ENCODE measurements at places on chromosomes 11 and 22.

GRCh38 chr11:14643697-14644225 lies at the start of gene PDE3B:
PDE3B (plus strand) TSS chr11:14643804; CDS start chr11:14644076, 272 bp downstream.
- peak; percentile 91 for DNase-seq

- DNase-seq, result peak; percentile 96
These were observed 1.8 kb downstream of the SRSF8 start for GRCh38 chr11:95068549-95068948.

- DNase-seq, result no peak
These were observed 112.1 kb downstream of the TRIM29 start for GRCh38 chr11:120025606-120026335.

- peak; percentile 72 for DNase-seq
These were observed 41.4 kb downstream of the DKK3 start for GRCh38 chr11:11966826-11967668.

DNA sequence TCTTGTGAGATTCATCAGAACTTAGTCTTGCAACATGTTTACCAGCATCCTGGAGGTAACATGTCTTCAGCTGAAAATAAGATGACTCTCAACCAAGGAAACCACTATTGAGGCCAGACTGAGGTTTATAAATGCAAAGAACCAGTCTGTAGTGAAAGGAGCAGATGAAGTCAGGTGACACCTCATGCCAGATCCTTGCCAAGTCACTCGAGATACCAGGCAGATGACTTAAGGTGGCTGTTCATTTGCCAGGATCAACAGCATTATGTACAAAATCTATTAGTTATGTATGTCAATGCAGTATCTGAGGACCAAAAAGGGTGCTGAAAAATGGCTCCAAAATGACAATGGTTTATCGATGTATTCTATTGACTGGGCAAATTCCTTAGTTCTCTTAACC lies 100.0 kb upstream of the SOX6 start:
- DNase-seq, result no peak

Data from MM.1S (cell line).